ENCODE measurements at places on chromosomes 5 and 9.

GRCh38 chr9:36956908-36957307 lies 77.2 kb downstream of the PAX5 start:
- DNase-seq, result no peak

- no peak for DNase-seq
Observed at GRCh38 chr9:125361837-125362531, 100.4 kb downstream of the GAPVD1 start.

GRCh38 chr5:159616952-159617351 lies 286.7 kb upstream of the IL12B start:
- no peak for DNase-seq

GRCh38 chr5:77771452-77771851 lies 4.7 kb downstream of the TBCA start:
- DNase-seq, result no peak

DNA sequence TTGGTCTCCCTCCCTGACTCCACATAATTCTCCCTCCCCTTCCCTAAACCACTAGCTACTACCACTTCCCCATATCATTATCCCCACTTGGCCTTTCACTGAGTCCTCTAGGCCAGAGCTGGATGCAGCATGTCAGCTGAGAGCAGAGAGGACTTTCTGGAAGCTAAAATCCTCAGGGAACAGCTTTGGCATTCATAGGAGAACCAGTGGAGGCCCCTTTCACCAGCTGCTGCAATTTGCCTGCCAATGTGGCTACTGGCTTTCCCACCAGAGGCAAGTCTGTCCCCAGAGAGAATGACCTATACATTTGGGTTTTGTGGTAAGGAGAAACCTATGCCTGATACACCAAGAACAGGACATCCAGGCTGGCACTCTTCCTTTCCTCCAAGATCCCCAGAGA lies 14.4 kb downstream of the FAM219A start:
- no peak for DNase-seq

GRCh38 chr9:137244486-137245449 lies 3.7 kb downstream of the TUBB4B start:
- DNase-seq, result no peak

DNA sequence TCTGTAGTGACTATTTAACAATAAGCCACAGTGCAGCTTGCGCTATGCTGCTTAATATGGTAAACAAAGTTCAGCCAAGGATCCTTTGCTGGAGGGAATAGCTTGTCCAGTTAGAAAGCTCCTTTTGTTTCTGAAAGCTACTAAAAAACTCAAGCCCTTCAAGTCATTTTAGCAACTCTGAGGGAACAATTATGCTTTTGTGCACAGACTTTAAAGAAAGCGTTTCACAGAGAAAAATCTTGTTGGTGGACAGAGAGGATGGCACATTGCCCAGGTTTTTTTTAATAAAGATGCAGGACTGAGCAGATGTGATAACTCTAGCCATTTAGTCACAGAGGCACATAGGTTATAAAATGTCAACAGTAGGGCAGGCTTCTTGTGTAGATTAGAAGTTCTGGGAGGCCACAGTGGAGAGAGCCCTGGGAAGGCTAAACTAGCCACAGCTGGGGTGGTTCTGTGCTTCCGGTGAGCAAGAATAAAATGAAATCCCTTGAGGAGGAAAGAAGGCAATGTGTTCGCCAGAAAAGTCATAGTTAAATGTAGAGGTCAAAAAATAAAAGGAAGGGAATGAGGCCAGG lies 63.4 kb downstream of the ALDH7A1 start:
- no peak for DNase-seq

DNA sequence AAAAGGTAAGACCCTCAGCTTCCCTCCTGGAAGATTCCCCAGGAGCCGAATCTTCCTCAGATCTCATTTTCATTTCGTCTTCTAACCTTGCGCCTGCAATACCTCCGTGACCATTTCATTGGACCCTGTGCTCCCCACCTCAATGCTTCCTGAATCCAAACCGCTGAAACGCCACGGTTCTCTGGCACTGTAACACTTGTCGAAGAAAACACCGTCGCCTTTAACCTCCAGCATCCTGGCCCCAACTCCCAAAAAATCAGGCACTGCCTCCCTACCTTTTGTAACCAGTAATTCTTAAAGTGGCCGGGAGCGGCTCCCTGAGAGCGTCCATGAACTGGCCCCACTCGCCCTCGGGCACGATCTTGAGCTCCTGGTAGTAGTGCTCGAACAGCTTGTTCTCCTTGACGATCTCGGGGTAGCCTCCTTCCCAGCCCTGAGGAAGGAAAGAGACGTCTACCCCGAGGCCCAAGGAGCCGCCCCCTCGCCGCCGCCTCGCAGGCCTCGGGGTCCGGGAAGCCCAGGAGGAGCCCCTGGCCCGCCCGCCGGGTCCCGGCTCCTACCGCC lies 438 bp downstream of the NSUN2 start:
- DNase-seq, result no peak

DNA sequence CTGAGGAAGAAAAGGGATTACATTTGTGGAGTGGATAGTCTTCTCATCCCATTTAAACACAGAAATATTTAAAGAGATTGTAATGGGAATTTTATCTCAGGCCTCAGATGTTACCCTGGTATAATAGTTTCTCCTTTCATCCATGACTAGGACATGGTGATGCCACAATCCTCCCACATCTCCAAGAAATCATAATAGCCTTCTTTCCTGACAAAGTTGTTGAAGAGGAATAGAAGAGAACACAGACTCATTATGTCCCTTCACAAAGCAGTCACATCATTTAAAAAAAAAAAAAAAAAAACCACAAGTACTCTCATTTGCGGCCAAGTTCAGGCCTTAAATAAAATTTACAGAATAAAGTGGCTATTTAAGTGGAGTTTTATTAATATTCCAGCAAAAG lies 359.6 kb downstream of the DEPDC1B start:
- DNase-seq, result no peak

DNA sequence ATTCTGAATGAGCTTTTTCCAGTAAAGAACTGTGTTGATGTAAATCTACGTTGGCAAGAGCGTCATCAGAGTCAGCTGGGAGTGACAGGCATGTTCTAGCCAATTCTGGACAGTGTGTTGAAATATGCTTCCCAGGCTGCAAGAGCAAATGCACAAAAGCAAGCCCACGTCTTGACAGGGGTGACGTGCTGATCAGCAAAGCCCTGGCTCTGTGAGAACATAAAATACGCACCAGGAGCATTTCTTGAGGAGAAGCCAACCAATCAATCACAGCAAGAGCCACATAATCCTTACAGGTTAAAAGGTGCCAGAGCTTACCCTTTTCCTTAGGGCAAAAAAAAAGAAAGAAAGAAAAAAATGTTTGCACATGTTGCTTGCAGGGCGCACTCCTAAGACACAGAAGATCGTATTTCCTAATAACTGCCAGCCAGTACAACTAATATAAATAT lies 148.1 kb downstream of the PDE4D start:
- DNase-seq, result no peak

DNA sequence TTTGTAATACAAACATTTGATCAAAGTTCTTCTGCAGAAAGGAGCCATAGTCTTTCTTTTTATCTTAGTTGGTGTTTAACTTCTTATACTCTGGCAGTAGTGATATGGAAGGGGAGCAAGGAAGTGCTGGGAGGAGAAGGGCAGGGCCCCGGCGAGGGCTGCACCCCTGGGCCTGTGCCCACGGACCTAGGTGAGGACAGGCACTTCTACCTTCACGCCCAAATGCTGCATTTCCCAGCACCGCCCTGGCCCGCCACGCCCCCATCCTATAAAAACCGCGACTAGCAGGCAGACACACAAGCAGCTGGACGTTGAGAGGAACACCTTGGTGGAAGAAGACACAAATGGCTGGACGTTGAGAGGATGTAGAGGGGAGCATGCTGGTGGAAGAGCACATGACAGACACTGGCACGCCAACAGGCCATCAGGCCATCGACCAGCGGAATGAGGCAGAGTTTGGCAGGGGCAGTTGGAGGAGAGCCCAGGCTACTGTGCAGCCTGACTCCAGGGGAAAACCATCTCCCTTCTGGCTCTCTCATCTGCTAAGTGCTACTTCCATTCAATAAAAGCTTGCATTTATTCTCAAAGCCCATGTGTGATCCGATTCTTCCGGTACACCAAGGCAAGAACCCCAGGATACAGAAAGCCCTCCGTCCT lies 81.5 kb upstream of the C9orf72 start:
- DNase-seq, result no peak

GRCh38 chr9:80649496-80649895 lies 1039.9 kb downstream of the TLE1 start:
- DNase-seq, result no peak

DNA sequence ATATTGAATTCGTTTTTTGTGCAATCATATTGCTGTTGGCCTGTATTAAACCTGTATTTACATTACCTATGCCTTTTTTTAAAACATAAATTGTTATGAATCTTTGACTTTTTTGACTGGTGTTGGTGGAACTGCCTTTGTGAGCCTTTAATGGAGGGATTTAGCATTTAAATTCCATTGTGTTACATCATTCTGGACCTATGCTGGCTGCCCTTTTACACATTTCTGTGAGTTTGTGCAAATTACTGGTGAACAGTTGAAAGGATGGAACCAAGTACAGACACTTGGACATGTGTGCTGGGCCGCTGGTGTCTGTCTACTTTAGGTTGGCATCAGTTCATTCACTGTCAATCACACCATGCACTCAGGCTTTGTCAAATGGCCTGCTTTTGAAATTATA lies 3.4 kb downstream of the SNX18 start:
- no peak for DNase-seq

GRCh38 chr5:154878642-154879335 lies 20.4 kb downstream of the CNOT8 start:
- no peak for DNase-seq

DNA sequence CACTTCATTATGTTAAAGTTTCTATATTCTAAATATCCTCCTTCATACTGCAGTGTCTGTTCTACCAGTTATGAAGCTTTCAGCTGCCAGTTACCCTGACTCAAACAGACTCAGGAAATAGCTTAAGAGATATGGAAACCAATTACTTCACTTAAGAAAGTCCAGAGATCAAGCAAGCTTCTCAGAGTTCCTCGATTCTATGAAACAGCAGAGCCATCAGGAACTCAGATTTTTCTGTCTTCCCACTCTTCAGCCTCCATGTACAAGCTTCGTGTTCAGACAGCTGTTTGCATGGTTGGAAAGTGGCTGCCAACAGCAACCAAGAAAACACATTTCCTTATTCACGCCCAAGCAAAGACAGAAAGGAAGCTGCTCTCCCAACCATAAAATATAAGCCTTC lies 216.1 kb downstream of the ACTL7B start:
- DNase-seq, result no peak

GRCh38 chr5:97629276-97629675 lies 446.2 kb upstream of the RIOK2 start:
- DNase-seq, result no peak

DNA sequence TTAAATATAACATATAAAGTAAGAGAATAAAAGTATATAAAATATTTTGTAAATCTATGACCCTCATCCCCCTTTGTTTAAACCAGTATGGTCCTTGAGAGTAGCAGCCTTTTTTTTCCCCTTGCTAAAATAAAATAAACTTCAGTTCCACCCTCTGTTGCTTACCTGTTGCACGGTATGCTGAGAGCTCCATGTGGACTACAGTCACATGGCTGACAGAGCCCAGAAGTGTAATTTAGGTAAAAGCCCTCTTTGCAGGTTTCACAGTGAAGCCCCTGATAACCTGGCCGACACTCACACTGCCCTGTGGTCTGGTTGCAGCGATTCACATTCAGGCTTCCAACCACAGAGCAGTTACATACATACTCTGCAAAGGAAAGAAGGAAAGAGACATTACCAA lies 55.1 kb downstream of the MEGF9 start:
- no peak for DNase-seq

DNA sequence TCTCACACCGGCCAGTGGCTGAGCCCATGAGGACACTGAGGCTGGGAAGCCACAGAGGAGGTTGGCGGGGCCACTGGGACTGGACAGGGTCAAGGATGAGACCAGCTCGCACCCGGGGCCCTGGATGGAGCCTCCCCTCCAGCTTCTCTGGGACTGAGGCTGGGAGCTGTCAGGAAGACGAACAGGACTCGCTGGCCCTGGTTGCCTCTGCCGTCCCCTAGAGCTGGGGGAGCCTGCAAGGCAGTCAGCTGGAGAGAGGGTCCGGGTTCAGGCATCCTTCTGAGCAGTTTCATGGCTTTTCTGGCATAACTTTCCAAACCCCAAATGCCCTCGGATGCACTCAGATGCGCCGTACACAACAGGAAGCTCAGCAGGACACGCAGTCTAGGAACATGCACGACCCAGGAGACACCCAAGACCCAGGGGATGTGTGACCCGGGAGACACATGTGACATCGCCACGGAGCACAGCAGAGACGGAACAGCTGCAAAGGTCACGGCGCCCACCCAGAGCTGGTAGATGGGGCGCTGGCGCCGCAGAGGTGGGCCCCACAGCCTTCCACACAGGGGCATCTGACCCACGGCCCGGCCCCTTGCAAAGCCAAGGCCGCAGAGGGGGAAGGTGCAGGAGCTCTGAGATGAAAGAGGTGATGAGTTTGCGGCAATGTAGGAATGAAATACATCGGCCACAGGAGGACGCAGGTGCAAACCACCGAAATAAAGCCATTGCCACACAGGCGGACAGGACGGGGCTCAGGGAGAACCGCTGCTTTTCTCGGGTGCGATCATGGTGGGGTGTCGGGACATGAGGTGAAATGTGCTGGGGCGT lies 17.1 kb downstream of the TPPP start:
- no peak for DNase-seq

GRCh38 chr5:173719731-173720082 lies 103.3 kb upstream of the BOD1 start:
- no peak for DNase-seq

- DNase-seq, result no peak
Observed at GRCh38 chr5:133035224-133035623, 8.9 kb upstream of the ZCCHC10 start.

GRCh38 chr5:154373729-154374179 lies 72.0 kb upstream of the SAP30L start:
- DNase-seq, result no peak

DNA sequence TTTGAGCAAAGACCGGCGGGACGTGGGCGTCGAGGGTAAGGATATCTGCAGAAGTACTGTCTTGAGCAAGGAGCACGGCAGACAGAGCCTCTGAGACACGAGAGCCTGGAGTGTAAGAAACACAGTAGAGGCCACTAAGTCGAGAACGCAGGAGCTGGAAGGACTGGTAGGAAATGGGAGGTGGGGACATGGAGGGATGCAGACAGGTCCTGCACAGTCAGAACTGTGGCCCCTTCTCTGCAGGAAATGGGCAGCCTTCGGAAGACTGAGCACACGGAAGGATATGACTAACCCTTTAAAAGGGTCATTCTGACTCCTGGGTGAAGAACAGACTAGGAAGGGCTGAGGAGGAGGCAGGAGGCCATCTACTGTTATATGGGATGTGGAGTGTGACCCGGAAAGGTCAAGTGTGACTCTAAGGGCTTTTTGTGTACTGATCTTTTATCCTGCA lies 1.4 kb upstream of the CAMSAP1 start:
- no peak for DNase-seq

GRCh38 chr9:76688471-76689238 lies 75.6 kb upstream of the PCA3 start:
- DNase-seq, result no peak

DNA sequence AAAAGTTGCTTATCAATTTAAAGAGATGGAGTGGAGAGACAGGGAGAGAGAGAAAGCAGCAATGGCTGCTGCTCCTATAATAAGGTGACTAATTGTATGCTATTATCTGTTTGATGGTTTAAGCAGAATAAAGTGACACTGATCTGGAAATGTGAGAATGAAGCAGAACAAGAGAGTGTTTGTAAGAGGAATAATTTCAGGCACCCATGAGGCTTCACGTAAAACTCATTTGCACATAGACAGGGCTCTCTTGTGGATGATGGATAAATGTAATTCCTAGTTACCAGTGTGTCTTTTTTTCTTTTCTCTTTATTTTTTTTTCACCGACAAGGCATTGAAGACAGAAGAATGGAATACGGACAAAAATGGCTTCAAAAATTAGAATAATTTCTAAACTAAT lies 228.8 kb upstream of the TYRP1 start:
- DNase-seq, result no peak

Measured in iPS DF 6.9 (cell line).